Stimulated activated CD4-positive, alpha-beta T cell treated with anti-CD3 and anti-CD28 coated beads, Interleukin-1b, Interleukin-23, amount 100 ng/mL, for 1 hour (primary cell): ENCODE measurements at places on chromosomes 11 and 22.

GRCh38 chr11:73478737-73479347, 102.6 kb downstream of the RELT start:
- no peak for DNase-seq

- no peak for DNase-seq
These were observed 120.9 kb upstream of the PLET1 start for GRCh38 chr11:112381578-112381977.

DNA sequence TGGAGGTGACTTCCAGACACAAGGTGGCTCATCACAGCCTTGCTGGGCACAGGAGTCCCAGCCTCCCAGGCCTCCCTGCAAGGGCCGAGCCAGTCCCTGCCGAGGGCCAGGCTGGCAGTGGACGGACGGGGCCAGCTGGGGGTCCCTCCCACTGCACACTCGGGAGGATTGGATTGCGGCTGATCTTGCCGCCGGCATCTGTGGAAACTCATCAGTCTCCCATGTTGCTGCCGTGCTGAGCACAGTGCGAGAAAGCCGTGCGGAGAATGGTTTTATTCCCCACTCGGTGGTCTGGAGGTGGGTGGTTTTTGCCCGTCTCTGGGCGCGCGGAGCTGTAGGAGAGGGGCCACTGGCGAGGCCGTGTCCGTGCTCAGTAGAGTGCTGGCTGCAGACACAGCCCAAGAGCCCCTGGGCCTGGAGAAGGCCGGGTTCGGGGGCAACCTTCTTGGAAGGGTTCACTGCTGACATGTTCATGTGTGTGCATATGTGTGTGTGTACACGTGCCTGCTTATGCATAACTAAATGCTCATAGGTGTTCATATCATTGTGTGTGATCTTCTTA, 1246.4 kb downstream of the BRD1 start:
- DNase-seq = no peak

DNA sequence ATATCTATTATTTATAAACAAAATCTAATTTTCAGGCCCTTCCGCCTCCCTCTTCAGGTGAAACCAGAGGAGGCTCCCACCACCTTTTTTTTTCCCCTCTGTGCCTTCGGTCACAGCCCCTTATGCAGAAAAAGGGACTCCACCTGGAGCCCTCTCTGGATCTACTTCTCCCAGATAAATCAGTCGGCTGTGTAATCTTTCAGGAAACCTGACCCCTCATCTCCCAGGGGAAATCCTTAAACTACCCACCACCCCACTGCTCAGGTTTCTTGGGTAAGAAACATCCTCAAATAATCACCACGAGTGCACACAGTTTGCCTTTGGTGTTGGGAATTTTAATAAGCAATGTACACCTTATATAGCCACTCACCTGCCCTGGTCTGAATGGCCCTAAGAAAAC, 104.2 kb downstream of the NAV2 start:
- DNase-seq = no peak

DNA sequence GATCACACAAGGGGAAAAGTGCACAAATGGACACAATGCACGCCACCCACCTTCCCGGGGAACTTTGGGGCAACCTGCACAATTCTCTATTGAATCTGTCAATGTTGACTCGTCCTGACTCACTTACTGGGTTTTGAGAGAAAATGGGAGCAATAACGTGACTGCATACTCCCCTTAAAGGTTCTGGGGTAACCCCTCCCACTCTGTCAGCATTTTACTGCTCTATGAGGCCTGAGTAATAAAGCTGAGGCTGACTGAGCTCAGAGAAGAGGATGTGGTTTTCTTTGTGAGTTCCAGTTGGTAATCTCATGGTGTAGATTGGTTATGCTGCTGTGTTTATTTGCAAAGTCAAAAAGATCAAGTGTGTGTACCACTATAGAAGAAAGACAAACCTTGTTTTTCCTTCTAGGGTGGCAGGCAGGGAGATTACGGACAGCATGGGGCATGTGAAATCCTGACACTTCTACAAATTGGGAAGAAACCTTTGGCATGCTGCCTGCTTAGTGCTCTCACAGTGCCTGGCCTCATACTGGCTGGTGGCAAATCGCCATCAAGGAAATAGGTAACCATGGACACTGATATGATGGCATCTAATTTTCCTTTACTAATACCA, 16.1 kb upstream of the APOA1 start:
- peak; percentile 11 for DNase-seq

GRCh38 chr11:94325681-94326080, 21.3 kb downstream of the IZUMO1R start:
- peak; percentile 5 for DNase-seq

GRCh38 chr11:77217156-77217555, 84.3 kb downstream of the GDPD4 start:
- no peak for DNase-seq

- DNase-seq = no peak
These were observed 177.0 kb downstream of the KIF18A start for GRCh38 chr11:27930946-27931345.

DNA sequence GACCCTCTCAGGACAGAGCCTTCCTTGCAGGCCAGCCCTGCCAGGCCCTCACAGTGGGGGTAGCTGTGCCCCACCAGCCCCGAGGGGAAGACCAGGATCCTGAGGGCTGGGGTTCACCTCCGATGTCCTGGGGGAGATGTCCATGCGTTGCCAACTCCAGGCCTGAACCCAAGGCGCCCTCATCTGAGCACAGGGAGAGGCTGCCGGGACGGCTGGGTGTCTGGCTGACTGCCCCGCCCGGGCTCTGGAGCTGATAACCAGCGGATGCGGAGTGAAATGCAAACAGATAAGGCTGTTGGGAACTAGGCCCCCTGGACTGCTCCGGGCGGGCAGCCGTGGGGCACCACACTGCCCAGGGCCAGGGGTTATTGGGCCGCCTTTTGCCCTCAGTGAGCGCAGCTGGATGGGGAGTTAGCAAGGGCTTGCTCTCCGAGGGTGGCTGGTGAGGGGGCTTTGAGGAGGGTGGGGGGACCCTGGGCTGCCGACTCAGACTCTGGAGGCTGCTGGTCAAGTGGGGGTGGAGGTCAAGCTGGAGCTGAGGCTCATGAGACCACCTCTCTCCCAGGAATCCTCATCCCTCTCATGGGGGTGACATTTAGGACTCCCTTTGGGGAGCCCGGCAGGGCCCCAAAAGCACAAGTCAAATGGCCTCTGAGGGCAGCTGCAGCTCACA, 5.6 kb upstream of the MUC6 start:
- no peak for DNase-seq

DNA sequence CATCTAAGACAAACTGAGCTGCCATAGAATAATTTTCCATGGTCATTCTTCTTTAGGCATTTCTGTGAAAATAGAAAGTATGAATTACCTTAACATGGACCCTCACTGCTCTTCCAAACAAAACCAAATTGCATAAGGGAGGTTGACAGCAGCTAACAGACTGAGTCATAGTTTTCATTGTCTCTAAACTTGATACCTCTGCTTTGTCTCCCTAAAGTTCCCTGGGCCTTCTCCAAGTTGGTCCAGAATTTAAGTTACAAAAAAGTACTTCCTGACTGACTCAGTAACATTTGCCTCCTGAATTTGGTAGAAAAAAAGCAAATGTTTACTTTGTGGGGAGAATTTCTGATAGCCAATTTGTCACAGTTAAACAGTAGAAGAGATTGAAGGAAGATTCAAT, 3.0 kb downstream of the OR8D1 start:
- no peak for DNase-seq

GRCh38 chr11:8167796-8168195, 1.0 kb downstream of the RIC3 start:
- DNase-seq = no peak

GRCh38 chr11:13983081-13983751, 20.7 kb downstream of the SPON1 start:
- DNase-seq = no peak

DNA sequence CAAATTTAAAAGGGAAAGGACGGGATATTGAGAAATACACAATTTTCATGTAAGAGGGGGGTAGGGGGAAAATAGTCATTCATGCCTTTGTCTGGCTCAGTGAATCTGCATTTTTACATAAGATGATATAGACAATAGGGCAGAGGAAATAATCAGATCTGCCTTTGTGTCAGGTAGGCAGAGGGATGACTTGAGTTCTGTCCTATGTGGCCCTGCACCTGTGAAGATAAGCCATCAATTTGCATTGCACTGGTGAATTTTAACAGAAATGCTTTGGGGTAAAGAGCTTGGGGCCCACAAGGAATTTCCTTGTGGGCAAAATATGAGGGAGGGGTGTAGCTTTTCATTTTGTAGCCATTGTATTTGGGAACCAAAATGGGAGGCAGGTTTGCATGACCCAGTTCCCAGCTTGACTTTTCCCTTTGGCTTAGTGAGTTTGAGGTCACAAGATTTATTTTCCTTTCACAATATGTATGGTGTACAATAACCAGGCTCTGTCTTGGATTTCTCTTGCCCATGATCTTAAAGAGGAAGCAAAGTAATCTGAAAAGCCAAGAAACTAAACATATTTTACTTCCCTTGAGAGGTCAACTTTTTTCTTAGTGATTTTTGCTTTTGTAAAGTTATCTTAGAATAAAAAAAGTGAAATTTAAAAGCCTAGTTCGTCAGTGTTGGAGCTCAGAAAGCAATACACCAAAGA, 77.7 kb upstream of the SORL1 start:
- DNase-seq = no peak

DNA sequence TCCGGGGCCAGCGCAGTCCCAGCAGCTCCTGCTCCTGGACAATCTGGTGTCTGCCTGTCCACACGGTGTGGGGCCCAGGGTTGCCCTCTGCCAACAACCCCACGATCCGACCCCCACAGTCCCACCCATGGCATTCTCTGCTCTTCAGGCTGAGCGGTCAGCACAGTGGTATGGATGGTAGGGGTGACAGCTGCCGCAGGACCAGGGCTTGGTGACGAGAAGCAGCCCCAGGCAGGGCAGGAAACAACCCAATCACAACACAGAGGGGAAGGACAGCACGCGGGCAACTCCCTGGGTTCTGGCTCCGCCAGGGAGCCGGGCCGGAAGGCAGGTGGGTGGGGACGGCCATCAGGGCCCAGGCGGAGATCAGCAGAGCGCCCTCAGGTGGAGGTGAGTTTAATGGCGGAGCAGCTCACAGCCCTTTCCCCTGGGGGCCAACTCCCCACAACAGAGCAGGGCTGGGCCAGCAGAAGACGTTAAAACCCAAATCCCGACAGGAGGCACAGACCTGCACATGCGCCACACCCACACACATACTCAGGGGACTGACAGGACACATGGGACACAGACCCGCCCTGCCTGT, 5.3 kb upstream of the CHADL start:
- no peak for DNase-seq

DNA sequence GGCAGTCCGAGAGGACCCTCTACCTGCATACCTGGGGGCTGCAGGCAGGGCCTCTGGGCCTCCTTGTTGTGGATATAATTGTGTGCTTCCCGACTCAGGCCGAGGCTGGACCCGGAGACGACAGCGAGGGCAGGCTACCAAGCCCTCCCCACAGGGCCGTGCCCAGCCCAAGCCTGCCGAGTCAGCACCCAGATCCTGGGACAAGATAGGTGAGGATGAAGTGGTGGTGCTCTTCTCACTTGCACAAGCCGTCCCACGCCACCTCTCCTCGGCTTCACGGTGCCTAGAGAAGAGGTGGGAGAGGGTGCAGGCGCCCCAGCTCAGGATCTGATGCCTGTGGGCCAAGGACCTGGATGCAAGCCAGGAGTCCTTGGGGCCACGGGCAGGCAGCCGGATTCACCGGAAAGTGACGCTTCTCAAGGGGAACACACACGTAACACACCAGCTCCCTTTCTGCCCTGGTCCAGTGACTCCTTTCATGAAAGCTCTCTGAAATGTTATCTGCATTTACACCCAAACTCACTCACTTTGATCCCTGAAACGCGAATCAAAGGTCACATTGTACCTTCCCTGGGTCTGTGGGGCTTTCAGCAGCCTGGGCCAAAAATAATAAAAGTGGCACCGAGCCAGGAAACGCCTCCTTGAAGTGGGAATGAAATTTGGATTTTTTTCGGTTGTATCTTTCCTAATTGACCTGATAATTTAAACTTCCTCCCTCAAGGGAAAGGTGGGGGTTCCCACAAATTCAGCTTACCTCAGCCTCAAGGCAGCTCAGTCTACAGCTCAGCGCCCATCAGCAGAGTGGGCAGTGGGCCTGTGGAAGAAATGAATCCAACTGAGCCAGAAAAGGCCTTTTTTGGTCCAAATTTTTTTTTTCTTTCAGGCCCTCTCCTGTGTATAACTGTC, 1.1 kb upstream of the GNB1L start:
- peak; percentile 16 for DNase-seq

GRCh38 chr11:63937713-63938478, 906 bp upstream of the NAA40 start:
- no peak for DNase-seq

DNA sequence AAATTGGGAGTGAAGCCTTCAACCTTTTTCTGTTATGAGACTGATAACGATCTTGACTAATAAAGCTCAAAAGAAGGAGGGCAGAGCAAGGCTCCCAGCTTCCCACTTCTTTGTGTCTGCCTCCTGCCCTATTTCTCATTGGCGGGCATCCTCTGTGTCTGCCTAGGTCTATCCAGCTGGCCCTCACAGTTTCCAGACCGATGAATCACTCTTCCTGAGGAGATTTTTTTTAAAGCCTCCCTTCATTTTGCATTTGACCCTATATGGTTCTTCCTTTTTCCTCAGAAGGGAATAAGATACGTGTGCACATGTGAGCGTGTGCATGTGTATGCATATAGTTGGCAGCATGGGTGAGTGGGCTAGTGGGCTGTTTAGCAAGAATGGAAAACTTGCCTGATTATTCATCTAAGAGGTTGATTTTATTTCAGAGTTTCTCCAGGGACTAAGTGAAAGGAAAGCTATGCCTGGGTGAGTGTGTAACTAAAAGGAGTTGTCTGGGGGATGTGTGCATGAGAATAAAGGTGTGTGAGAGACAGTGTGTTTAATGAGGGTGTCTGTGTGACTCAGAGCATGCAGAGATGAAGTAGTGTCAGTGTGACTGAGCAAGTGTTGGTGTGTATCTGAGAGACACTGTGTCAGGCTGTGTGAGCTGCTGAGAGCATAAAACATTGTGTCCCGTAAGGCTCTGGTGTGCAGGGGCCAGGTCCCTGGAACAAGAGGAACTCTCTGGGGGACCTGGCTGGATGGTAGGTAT, 12.2 kb downstream of the PHLDB1 start:
- DNase-seq = no peak

GRCh38 chr11:113241636-113242054, 72.7 kb upstream of the TTC12 start:
- no peak for DNase-seq

GRCh38 chr11:123145661-123146060, 49.4 kb downstream of the CLMP start:
- DNase-seq = no peak
